ENCODE measurements at places on chromosomes 12 and 14.

GRCh38 chr12:16300122-16300521 lies 22.6 kb upstream of the SLC15A5 start:
- no peak for DNase-seq

DNA sequence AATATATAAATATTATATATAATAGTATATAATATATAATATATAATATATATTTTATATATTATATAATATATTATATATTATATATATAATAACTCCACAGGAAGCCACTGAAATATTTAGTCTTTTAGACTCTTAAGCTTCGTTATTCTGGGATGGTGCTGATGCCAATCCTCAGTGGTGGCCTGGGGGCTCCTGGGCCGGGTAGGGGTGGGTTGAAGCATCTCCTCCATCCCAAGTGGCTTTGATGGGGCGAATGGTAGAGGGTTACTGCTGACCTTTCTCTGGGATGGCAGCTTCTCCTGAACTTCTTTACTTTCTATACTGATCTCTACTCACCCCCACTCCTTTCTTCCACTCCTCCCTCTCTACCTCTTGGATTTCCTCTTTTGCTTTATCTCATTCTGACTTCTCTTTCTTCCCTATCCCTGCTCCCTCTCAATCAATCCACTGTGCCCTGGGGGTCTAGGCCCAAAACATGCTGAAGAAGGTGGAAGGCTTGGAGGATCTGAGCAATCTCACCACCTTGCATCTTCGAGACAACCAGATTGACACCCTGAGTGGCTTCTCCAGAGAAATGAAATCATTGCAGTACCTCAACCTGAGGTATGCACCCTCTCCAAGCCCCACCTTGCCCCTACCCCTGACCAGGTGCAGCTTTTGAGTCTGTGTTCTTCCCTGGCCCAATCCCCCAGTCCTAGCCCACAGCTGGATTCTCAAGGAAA lies 4.8 kb upstream of the ENO2 start:
- no peak for DNase-seq

GRCh38 chr14:97724265-97724731 lies 927.1 kb downstream of the VRK1 start:
- DNase-seq, result no peak

DNA sequence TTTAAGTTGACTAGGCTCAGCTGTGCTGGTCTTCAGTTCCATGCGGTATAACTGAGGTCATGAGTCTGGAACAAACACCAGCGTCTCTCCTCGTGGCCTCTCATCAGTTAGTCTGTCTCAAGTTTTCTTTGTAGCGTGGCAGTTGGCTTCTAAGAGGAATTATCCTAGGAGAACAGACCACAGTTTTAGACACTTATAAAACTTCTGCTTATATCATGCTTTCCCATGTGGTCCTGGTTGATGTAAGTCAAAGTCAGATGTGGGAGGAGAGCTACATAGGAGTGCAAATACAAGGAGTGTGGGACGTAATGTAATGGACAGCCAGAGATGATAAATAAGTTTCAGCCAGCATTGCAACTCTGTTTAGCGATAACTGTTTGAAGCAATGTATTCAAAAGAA lies 14.8 kb downstream of the PLEKHA5 start:
- DNase-seq, result no peak

- DNase-seq, result no peak
Measured at GRCh38 chr12:22609501-22609900, 15.5 kb upstream of the ETNK1 start.

- DNase-seq, result no peak
Measured at GRCh38 chr14:36091096-36091495, 85.4 kb downstream of the PTCSC3 start.

DNA sequence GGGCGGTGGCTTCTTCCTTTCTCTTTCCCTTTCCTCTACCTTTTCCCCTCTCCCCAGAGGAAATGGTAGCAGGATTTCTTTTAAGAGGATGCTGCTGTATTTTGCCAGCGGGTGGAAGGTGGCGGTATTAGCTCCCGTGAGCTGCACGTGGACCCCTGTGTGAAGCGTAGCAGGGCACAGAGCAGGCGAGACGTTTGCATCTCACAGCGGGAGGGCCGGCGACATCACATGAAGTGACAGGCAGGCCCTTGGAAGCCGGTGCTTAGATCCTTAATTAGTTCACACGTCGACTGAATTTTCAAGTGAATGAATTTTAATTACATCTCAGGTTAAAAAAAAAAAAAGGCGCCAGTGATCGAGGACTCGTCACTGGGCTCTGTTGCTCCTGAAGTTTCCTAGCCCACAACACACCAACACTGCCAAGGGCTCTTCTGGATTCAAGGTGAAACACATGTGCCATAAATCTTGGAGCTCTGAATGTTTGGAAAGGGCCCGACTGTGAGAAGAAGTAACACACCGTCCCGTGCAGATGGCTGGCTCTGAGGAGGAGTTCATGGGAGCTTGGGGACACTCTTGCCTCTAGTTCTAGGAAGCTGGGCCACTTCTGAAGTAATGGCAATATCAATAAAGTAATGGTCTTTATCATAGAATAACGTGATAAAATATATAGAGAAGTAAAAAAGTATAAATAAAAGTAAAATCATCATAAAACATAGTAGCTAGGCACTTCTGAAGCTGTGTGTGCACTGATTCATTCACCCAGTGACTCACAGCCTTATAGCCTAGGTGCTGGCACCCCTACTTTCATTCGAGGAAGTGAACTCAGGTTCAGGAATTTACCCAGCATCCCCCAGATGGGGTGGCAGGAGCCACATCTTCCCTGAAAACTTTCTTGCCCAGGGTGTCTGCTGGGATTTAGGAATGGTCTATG lies 75.3 kb downstream of the AACS start:
- DNase-seq, result no peak

DNA sequence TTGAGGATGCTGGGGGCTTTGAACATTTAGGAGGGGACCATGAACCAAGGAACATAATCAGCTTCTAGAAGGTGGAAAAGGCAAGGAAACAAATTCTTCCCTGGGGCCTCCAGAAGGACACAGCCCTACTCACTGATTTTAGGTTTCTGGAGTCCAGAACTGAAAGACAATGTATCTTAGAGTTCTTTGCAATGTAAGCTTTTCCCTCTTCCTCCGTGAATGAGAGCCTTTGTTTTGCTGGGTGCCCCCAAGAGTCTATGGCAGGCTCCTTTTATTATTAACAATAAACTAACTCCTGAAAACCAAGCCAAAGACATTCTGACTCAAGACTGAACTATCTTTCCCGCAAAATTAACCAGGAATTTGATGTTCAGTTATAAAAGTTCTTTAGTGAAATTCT lies 204.1 kb downstream of the STXBP6 start:
- DNase-seq, result no peak

DNA sequence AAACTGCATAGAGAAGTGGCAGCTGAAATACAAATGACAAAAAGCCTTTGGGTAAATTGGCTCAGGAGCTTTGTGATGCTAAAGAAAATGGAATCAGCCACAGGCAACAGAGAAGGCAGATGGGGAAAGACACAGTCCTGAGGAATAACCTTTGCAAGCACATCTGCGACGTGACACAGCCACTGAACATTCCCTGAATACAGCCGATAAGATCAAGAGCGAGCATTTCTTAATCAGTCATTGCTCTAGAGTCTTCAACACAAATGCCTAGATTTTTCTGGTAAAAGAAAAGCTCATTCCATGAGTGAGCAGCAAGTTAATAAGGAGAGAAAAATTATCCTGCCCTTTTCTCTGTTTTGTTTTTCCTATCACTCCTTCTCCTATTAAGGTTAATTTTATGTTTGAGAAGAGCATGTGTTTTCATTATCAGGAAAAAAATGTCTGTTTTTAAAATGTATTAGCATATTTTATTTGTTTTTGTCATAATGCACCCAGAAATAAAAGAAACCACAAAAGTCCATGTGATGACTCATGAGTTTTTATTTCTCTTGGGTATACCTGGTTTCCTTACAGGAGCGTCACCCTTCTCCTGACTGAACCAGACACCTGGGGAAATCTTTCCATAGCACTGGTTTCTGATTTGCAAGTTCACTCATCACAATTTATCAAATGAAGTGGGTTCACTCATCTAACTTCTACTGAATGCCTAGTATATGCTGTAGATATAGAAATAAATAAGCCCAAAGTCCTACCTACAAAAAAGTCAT lies 45.4 kb upstream of the PCED1B start:
- DNase-seq, result no peak

- no peak for DNase-seq
Measured at GRCh38 chr12:127381681-127382080, 885.3 kb upstream of the TMEM132C start.

GRCh38 chr14:72565917-72566316 lies 328.0 kb downstream of the DPF3 start:
- no peak for DNase-seq

DNA sequence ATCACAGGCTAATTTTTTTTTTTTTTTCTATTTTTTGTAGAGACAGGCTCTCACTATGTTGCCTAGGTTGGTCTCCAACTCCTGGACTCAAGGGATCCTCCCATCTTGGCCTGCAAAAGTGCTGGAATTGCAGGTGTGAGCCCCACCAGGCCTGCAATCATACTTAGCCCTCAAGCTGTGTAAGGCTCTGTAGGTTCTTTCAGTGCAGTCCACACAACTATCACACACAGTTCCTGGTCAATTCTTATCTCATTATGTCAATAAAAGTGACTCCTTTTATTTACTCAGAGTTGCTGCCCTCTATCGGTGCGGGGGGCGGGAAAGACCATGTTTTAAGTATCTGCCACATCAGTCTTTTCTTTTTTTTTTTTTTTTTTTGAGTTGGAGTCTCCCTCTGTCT lies 29.0 kb downstream of the SLC2A3 start:
- DNase-seq, result no peak

DNA sequence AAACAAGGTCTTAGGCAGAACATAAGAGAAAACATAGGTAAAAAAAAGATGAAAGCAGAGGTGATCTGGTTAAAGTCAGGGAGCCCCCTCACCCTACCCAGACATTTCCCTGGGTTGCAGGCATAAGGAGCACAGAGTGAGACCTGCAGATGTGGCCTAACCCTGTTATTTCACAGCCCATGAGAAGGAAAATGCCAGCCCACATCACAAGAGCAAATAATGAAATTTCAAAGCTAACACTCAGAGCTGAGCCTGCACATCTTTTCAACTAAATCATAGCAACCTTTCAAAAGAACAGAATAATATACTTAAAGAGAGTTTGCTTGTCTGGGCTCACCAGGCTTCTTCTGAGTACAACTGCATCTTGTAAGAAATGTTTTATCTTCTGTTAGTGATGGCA lies 295.4 kb downstream of the RPAP3 start:
- no peak for DNase-seq

DNA sequence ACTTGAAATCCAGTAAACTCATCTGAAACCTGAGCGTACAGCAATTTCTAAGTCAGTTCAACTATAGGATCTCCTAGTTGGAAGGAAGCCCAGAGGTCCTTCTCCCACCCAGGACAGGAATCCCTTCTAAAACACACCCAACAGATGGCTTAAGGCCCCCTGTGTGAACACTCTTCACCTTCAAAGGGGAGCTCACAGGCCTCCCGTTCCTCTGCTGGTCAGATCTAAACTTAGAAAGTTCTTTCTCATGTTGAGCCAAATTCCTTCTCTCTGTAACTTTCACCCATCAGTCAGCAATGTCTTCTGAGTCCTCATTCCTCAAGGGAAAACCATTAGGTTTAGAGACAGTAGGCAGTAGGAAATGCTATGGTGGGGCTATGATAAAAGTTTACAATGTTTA lies 355.2 kb downstream of the PCNX1 start:
- DNase-seq, result no peak

- DNase-seq, result no peak
Measured at GRCh38 chr12:121577443-121578180, 3.2 kb downstream of the KDM2B start.

GRCh38 chr14:20530771-20531571 lies 25.6 kb downstream of the RNASE10 start:
- DNase-seq, result peak; percentile 80

DNA sequence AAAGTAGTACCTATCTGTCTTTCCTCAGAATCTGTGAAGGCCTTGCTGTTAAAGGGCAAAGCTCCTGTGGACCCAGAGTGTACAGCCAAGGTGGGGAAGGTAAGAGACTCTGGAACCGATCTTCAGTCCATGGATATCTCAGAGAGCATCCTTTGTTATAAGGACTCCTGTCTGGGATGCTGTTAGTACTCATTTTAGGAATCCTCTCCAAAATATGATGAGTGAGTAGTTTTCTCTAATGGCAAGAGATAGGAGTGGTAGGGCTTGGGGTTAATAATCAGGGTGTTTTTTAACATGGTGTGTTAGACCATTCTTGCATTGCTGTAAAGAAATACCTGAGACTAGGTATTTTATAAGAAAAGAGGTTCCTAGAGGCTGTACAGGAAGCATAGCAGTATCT lies 1.9 kb downstream of the PARP2 start:
- no peak for DNase-seq

DNA sequence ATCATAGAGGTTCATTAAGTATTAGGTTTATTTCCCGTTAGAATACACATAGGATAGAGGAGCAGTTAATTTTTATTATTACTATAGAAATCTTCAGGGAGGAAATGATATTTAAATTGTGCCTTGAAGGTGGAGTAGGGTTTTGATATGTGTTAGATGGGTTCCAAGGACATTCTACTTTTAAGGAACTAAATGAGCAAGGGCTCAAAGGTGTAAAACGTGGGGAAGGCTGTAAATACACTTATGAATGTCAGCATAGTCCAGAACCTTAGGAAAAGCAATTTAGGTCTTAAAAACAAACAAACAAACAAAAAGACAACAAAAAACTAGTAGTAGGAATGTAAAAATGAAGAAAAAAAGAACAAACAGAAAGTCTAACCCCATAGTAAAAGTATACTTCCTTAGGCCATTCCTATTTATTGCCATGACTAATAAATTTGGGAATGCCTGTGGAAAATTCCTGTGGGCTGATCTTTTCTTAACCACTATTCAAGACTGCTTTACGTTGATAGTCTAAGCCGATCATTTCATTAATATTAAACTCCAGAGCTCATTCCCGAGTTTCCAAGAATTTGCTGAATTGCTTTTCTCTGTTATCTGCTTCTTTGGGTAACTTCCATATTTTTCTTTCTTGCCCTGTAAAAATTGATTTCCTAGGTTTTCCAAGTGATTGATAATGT lies 180.3 kb downstream of the RAD51B start:
- DNase-seq, result no peak

- DNase-seq, result no peak
Measured at GRCh38 chr12:129830796-129831195, 73.0 kb downstream of the TMEM132D start.

DNA sequence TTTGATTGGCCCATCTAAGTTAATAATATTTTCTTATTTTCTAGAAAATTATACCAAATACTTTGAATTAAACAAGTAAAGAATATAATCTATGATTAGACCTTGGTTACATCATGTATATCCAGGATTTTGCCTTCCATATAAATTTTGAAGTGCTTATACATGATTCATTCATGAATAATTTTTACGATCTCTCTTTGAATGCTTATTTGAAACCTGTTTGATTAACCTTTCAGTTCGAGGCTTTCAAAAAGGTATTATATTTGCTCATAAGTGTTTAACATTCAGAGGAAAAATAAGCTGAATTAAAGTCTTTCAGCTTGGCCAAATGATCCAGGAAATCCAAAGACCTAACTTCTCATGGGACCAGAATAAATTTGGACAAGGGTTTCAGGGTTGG lies 495.2 kb upstream of the GARIN6 start:
- DNase-seq, result no peak

- DNase-seq, result no peak
Measured at GRCh38 chr12:53222806-53223261, 9.2 kb downstream of the RARG start.

- no peak for DNase-seq
Measured at GRCh38 chr14:100623557-100623956, 36.3 kb upstream of the BEGAIN start.

GRCh38 chr12:107955966-107956643 lies 173.0 kb upstream of the WSCD2 start:
- DNase-seq, result no peak
